ENCODE measurements at places on chromosomes 5 and 9. TPM values are rescaled to one million over a fixed set of nuclear protein-coding genes. Genes with fewer than 3 reads are reported as not detected.

GFRA3 gene
- total RNA-seq: 0.67 TPM

RPL35 gene
- 2,197 TPM for total RNA-seq

NFIL3 gene
- total RNA-seq: 13.1 TPM

PCDHB6 gene
- total RNA-seq: not detected

ALDH7A1 gene
- 29.2 TPM for total RNA-seq

SLC6A18 gene
- total RNA-seq: not detected

CTNNA1 gene
- total RNA-seq: 373 TPM

SPATA31C1 gene
- total RNA-seq: not detected

SNAPC4 gene
- total RNA-seq: 7.6 TPM

TTLL11 gene
- 5.2 TPM for total RNA-seq

IFNA10 gene
- not detected for total RNA-seq

CNOT6 gene
- 18.5 TPM for total RNA-seq

SNX24 gene
- total RNA-seq: 110 TPM

IFNA21 gene
- total RNA-seq: not detected

DDX4 gene
- total RNA-seq: not detected

Data from melanocyte of skin (primary cell).